ENCODE measurements at places on chromosomes 7 and 10. TPM values are rescaled to one million over a fixed set of nuclear protein-coding genes. Genes with fewer than 3 reads are reported as not detected.

DNA sequence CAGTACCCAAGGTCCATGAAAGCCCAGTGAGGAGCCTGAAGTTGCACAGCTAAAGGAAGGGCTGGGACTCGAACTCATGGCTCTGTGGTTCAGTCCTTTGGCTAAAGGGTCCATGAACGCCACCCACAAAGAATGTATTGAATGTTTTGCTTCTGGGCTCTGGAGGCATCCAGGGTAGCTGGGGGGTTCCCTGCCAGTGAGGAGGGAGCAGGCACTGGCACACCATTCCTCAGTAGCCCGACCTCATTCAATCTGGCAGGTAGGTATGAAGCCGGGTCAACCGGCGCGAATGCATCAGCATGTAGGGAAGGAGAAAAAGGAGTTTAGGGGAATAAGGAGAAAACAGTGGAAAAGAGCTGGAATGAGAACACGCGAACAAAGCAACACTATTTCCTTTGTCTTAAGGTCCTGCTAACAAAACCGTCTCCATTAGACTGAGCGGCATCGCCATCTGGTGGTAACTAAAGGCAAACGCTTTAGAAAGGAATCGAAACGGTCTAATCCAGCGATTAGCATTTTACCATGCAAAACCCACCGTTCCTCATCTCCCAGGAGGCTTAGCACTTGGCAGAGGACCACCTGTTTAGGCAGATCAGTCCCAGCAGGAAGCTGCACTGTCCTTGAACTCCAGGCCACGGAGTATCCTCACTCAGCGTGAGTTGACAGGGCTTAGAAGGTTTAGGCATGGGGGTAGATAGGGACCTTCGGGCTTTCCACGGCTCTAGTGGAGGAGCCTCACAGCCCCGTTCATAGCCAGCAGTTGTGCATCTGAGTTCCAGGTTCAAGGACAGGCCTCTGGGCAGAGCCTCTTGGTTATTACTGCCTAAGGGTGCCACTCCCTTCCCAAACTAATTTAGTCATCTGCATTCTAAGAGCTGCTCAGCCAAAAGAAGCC is 122.8 kb downstream of the UBE2H start:
- ATAC-seq: peak; percentile 15

GRCh38 chr10:101597091-101597900 is 9.2 kb downstream of the DPCD start:
- ATAC-seq: no peak

The CLRN3 gene
- total RNA-seq: not detected

DNA sequence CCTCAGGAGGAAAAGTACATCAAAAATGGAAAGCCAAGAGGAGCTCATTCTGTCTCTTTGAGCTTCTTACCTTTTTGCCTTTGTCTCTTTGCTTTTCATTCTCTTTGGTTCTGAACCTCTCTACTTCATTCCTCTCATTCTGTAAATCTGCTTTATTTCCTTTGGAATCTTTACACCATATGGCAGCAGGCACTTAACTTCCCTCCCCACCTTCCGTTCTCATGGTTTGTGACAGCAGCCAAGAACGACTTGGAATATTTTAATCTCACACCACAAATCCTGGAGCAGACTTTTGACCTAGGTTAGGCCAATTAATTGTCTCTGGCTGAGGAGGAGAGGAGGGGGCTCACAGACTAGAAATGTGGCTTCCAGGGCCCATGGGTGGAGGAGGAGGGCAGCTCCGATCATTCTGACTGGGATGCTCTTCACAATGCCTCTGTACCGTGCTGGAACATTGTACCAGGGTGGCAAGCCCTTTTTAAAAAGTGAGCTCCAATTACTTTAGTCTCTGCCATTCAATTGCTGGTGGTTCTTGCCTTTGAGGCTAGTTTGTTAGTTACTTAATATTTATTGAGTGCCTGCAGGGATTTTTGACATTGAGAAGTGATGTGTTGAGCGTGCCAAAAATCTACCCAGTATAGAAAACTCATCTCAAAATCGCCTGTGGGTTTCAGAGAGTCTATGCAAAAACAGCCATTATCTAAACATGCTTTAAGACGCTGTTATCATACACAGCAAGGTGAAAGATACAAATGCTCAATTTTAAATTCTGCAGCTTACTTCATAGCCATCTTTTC is 386.6 kb downstream of the DPP6 start:
- no peak for ATAC-seq

DNA sequence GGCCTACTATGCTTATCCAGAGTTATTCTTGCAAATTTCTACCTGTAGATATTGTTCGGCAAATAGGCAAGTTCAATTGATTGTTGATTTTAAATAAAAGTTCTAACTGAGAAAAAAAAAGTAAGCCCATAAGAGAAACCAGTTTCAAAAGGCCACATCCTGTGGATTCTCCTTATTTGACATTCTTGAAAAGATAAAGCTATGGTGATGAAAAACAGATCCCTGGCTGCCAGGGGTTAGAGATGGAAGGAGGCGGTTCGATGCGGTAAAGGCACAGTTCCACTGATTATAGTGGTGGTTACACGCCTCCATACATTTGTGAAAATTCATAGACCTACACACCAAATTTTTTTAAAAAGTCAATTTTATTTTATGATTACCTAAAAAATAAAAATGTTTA is 347.8 kb downstream of the KCNMA1 start:
- ATAC-seq: no peak

- no peak for ATAC-seq
These were observed at the start of gene NRP1 for GRCh38 chr10:33334153-33334804. Gene NRP1 (minus strand): TSS chr10:33334667. CDS start chr10:33334382, 285 bp downstream.

GRCh38 chr10:7501157-7501556 is 90.3 kb upstream of the SFMBT2 start:
- no peak for ATAC-seq
